ENCODE measurements at places on chromosomes 3 and 15.

GRCh38 chr3:194458131-194458530, 28.7 kb downstream of the ATP13A3 start:
- no peak for DNase-seq

GRCh38 chr15:89858661-89859458, 34.9 kb downstream of the AP3S2 start:
- no peak for DNase-seq

GRCh38 chr15:70892912-70893560, 410 bp downstream of the LRRC49 start:
- DNase-seq = no peak

DNA sequence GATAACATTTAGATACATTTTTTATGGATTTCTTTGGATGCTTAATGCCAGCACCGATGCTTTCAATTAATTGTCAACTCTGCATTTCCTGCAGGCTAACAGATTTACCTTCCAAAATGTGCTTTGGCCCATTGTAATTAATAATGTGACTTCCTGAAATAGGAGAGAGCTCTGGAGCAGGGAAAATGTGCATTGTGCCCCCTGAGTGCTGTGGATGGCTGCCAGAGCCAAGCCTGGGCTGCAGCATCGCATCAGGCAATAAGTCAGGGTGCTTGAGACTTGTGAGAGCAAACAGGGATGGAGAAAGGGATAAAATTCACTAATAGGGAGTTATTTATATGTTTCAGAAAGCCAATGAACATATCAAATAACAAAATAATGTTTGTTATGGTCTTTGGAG, 133.8 kb downstream of the MOBP start:
- no peak for DNase-seq

GRCh38 chr3:16311960-16312451, 47.0 kb downstream of the OXNAD1 start:
- no peak for DNase-seq

- no peak for DNase-seq
Observed at GRCh38 chr15:25238126-25238525, 200.7 kb downstream of the UBE3A start.

DNA sequence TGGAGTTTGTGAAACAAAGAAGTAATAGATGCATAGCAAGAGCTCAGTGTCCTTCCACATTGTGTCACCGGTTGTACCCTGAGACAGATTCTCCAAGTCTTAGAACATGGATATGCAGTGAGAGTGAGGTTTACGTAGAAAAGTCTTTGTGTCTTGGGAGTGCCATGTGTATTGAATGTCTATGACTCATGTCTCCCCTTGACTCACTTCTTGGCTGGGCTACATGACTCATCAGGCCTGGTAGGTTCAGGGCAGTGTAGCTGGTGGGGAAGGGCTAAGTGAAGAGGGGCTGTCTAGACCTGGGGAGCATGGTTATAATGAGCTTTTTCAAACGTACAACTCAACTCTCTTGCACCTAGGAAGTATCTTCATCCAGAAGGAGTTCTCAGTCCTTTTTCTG, 167.4 kb downstream of the GAP43 start:
- peak; percentile 90 for DNase-seq

- DNase-seq = no peak
Observed at GRCh38 chr3:194638991-194639605, 5.9 kb upstream of the TMEM44 start.

DNA sequence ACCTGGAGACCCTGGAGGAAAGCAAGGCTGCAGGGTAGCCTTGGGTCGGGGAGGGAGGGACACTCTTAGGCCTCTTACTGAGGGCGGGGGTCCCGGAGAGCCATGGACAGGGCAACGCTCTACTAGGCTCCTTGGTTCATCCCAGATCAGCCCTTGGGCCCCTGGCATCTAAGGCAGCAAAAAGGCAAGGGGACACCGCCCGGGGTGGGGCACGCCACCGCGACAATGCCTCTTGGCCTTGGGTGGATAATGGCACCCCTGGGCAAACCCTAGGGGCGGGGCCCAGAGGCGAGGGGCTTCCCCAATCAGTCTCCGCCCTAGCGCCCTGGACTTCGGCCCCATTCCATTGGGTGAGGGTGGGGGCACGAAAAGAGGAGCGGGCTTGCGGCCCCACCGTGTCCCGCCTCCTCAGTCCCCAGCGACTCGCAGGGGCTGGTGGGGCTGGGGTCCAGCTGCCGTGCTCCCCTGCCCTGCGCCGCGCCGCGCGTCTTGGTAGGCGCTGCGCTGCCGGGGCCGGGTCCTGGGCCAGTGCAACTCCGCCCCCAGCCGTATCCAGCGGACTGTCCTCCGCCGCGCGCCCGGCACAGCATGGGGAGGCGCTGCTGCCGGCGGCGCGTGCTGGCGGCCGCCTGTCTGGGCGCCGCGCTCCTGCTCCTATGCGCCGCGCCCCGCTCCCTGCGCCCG, at the start of gene CHST13:
CHST13 (plus strand) TSS at position 411 of the 684 bp plus-strand sequence; CDS start at position 589, 178 bp downstream.
- no peak for DNase-seq

- DNase-seq = no peak
Observed at GRCh38 chr3:189455009-189455408, 176.2 kb upstream of the TP63 start.

GRCh38 chr3:115932807-115933206, 309.5 kb downstream of the GAP43 start:
- no peak for DNase-seq

GRCh38 chr15:57996561-57996960, 69.0 kb downstream of the ALDH1A2 start:
- DNase-seq = no peak

DNA sequence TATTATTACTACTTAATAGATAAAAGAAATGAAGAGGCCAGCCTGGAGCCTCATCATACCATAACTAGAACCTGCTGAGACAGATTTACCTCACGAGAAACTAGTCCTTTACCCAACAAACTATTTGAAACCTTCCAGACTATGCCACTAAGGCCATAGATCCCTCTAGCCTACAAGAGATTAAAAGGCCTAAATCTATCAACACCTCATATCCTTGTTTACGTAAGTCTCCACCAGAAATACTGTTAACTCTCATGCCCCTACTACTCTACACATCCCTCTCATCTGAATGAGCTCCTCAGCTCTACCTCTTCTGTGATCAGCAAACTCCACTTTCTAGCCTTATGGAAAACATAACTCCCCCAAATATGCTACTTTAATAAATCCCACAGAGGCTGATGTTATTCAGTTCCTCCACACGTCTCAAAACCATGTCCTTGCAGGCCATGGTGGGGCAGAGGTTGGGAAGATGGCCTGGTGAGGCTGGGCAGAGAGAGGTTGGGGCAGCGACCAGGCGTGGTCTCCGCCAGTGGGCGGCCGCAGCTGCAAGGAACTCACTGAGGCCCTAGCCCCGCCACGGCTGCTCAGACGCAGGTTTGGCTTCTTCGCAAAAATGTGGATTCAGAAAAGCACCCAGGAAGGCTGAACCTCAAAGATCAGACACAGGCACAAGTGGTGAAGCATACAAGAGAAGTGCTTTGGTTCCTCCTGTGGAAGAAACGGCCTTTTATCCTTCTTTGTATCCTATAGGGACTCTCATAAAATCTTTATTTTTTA, 65.8 kb downstream of the GSK3B start:
- no peak for DNase-seq

DNA sequence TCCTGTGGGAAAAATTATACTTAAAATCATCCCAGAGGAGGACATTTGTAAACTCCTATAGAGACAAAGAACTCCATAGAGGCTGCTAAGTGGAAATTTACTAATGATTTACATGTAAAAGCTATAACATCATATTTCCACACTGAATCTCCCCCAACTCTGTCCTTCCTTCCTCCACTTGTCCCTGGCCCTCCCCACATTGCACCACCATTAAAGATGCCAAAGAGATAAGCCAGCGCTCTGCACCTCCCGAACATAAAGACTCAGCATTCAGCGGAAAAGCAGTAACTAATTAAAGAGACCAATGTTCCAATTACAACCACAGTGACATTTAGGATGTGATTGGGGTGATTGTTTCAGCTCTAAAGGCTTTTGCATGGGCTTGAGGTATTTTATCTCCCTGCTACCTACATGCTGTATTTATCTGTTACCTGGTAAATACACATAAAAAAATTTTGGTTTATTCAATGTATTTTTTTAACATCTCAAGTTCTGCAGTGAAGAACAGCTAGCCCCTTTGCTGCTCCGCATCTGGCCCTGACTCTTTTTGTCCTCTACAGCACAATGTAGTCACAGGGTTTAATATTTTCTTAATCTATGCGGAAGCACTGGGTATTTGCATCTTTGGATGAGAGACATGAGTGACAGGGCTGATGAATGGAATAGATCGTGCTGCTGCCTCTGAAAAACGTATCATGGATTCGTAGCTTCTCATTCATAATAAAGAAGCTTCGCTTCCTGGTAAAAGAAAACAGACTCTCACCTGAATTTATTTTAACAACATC, 35.3 kb upstream of the B3GNT5 start:
- no peak for DNase-seq

DNA sequence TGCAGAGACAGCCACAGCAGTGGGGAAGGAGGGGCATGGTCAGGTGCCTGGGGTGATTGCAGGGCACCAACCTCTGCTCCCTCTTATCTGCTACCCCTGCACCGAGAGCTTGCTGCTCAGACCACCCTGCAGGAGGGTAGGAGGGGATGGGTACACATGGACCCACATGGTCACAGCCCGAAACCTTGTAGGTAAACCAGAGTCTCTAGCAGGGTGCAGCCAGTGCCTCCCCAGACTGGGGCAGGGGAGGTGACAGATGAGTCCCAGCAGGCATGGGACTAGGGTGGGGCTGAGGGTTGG, 49.2 kb downstream of the FAH start:
- no peak for DNase-seq

GRCh38 chr3:52872245-52872644, 25.1 kb downstream of the STIMATE start:
- DNase-seq = no peak

DNA sequence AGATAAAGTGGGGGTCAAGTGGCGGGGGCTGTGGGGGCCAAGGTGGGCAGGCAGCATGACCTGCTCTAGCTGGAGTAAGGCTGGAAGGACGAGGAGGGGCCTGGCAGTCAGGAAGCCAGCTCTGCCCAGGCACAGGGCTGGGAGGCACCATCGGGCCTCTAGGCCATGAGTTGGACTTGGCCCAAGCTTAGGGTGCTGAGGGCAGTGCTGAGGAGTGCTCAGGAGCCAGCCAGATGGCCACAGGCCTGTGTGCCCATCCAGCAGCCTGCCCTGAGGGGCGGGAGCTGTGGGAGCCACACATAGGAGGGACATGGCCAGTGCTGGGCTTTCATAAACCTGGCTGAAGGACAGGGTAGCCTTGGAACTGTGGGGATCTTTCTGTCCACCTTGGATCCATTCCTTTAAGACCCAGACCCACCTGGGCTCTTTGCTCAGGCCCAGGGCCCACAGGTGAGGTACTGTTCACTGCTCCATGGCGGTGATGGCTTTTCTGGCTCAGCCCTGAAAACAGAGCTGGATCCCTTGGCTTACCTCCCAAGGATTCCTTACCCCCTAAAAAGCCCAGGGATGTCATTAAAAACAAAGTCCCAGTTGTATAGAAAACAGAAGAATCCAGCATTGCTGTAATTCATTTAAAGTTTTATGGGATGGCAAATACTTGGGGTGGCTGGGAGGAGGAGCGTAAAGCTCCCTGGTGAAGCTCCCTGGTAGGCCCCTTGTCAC, 137.0 kb downstream of the DNAJB8 start:
- DNase-seq = no peak

DNA sequence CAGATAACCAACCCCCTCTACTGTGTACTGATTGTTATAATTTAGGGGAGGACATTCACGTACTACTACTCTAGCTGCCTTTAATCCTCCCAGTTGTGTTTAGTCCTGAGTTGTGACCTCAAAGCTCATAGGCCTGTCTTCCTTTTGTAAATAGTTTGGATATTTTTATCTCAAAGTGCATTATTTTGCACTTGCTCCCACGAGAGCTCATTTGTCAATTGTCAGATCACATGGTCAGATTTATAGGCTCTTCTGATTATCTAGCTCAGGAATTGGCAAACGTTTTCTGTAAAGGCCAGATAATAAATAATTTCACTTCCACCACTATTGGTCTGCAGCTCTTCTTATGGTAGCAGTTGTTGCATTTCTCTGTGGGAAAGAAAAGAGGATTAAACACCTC, 14.4 kb upstream of the SLC30A4 start:
- no peak for DNase-seq

GRCh38 chr3:160665231-160665630, 11.7 kb upstream of the ARL14 start:
- no peak for DNase-seq

- DNase-seq = no peak
Observed at GRCh38 chr3:149198611-149199010, 23.0 kb downstream of the CP start.

DNA sequence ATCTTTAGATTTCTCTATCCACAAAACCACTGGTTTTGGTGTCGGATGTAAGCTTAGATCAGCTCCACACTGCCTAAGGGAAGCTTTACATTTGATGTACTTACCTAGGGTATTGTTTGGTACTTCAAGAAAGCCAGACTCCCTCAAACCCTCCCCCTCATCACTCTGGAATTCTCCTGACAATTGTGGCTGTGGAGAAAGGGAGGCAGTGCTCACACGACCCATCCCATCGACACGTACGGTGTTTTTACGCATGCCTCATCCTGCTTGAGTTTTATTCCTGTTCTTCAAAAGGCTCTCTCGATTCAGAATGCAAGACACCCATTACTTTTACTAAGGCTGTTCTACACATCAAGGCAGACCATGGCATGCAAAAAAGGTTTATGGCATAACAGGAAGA, 67.3 kb upstream of the ONECUT1 start:
- no peak for DNase-seq

- DNase-seq = no peak
Observed at GRCh38 chr3:99780749-99781148, 36.9 kb upstream of the CMSS1 start.

DNA sequence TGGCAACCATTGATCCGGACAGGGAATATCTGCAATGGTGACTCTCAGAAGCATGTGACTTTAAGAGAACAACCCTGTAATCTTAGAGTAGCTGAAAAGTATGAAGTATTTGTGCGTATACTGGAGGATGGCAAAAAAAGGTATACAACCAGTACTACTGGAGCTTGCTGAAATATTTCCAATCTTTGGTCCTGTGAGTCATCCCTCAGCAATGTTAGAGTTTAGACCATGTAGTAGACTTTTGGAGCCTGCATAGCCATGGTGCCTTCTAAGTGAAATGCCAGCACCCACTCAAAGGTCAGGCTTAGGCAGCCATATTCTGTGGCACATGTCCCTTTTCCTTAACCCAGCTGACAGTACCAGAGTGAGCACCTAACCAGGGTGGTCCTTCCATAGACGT, 429.4 kb downstream of the NTRK3 start:
- no peak for DNase-seq

GRCh38 chr15:71168166-71168834, 53.0 kb downstream of the THSD4 start:
- DNase-seq = no peak

DNA sequence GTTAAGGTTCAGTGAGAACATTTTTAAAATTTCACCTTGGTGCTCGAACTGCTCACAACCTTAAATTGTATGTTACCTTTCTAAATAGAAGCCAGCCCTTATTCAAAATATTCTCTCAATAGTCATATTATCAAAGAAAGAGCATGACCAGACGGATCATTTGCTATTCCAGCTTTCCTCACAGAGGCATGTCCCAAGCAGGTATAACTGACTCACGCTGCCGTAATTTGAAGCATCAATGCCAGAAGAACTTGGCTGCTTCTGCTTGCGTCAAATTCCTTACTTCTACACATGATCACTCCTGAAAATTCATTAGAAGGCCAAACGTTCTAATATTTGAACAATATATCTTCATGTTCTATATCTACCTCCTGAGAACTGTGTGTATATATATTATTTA, 69.5 kb upstream of the VGLL4 start:
- DNase-seq = no peak
